ENCODE measurements at places on chromosomes 5 and 9.

GRCh38 chr9:118734696-118735095 is 634.5 kb downstream of the BRINP1 start:
- DNase-seq, result no peak

DNA sequence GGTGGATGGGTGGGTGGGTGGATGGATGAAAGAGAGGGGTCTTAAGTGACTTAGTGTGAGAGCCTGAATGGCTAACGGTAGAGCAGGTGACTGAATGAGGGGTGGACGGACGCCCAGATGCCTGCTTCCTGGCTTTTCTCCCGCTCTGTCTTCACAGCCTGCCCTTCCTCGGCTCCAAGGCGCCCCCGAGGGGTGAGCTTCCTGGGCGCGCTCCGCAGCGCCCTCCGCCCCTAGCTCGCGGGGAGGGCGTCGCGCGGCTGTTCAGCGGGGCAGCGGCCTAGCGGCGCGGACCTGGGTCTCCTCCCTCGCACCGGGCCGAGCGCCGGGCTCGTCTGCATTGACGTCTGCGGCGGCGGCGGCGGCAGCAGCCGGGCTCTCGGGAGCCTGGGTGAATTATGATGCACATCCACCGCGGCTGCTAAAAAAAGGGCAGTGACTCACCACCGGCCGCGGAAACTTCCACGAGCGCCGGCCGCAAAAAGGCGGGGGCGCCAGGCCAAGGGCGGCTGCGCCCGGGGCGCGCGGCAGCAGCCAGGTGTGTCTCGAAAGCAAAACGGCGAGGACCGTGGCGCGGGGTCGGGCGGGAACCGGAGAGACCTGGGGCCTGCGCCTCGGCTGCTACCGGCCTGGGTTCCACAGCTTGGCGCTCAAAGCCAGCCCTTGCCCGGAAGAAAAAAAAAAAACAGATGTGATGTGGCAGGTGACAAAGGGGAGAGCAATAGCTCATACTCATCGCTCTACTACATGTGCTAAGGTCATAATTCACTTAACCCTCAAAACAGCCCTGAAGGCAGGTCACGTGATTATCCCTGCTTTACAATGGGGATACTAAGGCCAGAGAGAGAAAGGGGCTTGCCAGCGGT is 143.0 kb upstream of the ADRA1B start:
- DNase-seq, result peak; percentile 62

- DNase-seq, result no peak
Measured at GRCh38 chr5:87122151-87122977, 145.3 kb upstream of the RASA1 start.

GRCh38 chr5:17317473-17317872 is 100.0 kb downstream of the BASP1 start:
- DNase-seq, result no peak

DNA sequence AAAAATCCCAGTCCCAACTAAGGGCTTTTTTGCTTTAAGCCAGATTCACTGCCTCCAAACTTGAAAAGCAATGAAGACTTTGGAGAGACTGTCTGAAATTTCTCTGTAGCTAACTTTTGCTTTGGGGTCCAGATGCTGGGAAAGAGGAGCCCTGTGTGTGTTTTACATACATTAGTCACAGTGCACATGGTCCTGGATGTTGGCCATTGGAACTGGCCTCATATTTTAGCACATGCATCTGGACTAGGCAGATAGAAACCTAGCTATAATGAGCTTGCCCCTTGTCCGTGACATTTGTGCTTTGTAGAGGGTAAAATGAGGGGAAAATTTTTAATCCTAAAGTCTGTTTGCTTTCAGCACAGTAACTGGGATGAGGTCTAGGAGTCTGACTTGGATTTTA is 421.7 kb downstream of the CDK5RAP2 start:
- no peak for DNase-seq

DNA sequence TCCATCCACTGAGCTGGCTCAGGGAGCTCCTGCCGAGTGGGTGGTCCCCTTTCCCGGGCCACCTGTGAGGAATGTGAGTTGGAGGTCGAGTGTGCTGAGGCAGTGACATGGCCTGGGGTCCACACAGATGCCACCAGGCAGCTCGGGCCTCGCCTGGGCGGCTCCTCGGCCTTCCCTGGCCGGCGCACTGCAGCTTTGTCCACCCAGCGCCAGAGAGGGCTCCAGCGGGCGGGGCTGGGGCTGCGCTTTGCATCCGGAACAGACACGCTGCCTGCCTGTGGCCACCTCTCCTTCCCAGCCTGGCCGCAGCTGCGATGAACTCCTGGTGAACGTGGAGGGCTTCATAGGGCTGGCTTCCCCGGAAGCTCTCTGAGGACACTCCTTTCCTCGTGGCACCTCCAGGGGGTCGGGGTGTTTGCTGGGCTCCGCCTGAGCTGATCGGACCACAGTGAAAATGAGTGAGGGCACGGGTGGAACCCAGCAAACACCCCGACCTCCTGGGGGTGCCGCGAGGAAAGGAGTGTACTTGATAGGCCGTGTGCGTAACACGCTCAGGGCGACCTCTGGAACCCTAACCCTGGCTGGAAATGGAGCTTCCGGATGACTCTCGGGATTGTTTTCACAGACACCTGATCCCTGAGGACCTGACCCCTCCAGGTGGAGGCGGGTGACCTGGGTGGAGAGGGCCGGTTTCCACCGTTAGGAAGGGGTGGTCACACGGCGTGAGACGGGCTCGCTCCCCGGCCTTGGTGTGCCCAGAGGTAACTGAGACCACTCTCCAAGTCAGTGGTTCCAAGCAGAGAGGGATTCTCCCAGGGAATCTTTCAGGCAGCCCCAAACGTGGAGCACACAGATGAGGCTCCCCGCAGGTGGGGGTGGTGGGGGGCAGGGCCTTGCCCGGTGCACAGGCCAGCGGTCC is 31.8 kb upstream of the RXRA start:
- no peak for DNase-seq

DNA sequence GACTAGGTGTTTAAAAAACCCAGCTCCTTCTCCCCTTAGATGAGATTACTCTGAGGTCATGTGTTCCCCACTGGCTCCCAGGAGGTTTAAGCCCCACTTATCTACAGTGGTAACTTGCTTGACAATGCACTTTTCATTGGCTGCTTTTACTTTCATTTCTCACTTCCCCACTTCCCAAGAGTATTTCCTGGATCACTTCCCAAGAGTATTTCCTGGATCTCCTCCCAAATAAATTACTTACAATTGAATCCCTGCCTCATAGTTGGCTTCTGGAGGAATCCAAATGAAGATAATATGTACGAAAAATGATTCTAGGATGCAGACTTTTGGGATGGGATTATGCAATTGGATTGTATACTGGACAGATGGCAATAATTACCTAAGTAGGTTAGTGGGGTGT is 47.1 kb upstream of the CHSY3 start:
- DNase-seq, result no peak

- DNase-seq, result no peak
Measured at GRCh38 chr5:15966066-15966640, 213.4 kb downstream of the MARCHF11 start.

All from T47D (cell line).